Right ventricle myocardium inferior (tissue), 1 donor: ENCODE measurements at places on chromosomes 2 and 18. TPM values are rescaled to one million over a fixed set of nuclear protein-coding genes. Genes with fewer than 3 reads are reported as not detected.

Gene CLIP4
- 26.2 TPM for total RNA-seq

Gene PLB1
- total RNA-seq, result 3.0 TPM

Gene KYNU
- total RNA-seq, result 1.1 TPM

Gene ARHGAP15
- 4.2 TPM for total RNA-seq

Gene FEV
- not detected for total RNA-seq

Gene DCAF17
- 7.6 TPM for total RNA-seq

Gene BUB1
- 0.87 TPM for total RNA-seq

Gene RAX
- not detected for total RNA-seq

Gene ECEL1
- not detected for total RNA-seq

Gene PTGR3
- 71.5 TPM for total RNA-seq

Gene PFN4
- total RNA-seq, result 0.32 TPM

Gene SP140
- total RNA-seq, result 0.32 TPM

Gene EN1
- total RNA-seq, result not detected

Gene NTSR2
- not detected for total RNA-seq

Gene MRPL44
- 36.5 TPM for total RNA-seq

Gene TMEM247
- not detected for total RNA-seq

Gene ACOXL
- total RNA-seq, result not detected

Gene TUBA4B
- total RNA-seq, result not detected

Gene CCDC85A
- total RNA-seq, result 5.3 TPM

Gene WNT6
- 2.1 TPM for total RNA-seq

Gene CD8B2
- total RNA-seq, result not detected

Gene BMP10
- 0.35 TPM for total RNA-seq

Gene CPLX4
- total RNA-seq, result not detected

Gene ST3GAL5
- total RNA-seq, result 6.8 TPM

Gene IL36RN
- total RNA-seq, result not detected

Gene LYG2
- not detected for total RNA-seq

Gene CCDC150
- total RNA-seq, result 0.89 TPM

Gene DUSP19
- 12.1 TPM for total RNA-seq

Gene SERPINB11
- not detected for total RNA-seq

Gene NDUFB3
- 555 TPM for total RNA-seq

Gene CCDC74A
- total RNA-seq, result 0.65 TPM

Gene TUBA3E
- 80.0 TPM for total RNA-seq

Gene IL18RAP
- total RNA-seq, result 0.30 TPM

Gene KIAA2012
- total RNA-seq, result not detected

Gene CYTIP
- total RNA-seq, result 1.7 TPM

Gene AQP12B
- not detected for total RNA-seq

Gene CPO
- total RNA-seq, result 0.73 TPM

Gene ACTG2
- total RNA-seq, result 1.9 TPM

Gene ITPRIPL1
- total RNA-seq, result 1.4 TPM

Gene SCG2
- not detected for total RNA-seq

Gene HOXD13
- total RNA-seq, result not detected

Gene MMADHC
- total RNA-seq, result 110 TPM

Gene YIPF4
- total RNA-seq, result 77.2 TPM

Gene CAB39
- 91.9 TPM for total RNA-seq

Gene HTR2B
- total RNA-seq, result not detected

Gene POTEE
- total RNA-seq, result not detected

Gene LRATD1
- 2.5 TPM for total RNA-seq

Gene RIT2
- total RNA-seq, result not detected

Gene ACVR2A
- 11.7 TPM for total RNA-seq

Gene CYS1
- total RNA-seq, result 3.2 TPM

Gene TLX2
- not detected for total RNA-seq

Gene UGT1A3
- total RNA-seq, result not detected

Gene ADD2
- total RNA-seq, result 2.3 TPM

Gene DHRS9
- total RNA-seq, result 0.81 TPM
